ENCODE measurements at places on chromosomes 2 and 18. TPM values are rescaled to one million over a fixed set of nuclear protein-coding genes. Genes with fewer than 3 reads are reported as not detected.

LYPD6 gene
- not detected for total RNA-seq

FZD7 gene
- total RNA-seq, result 0.08 TPM

- DNase-seq, result no peak
Observed at GRCh38 chr2:6254441-6254840, 562.3 kb downstream of the SOX11 start.

GRCh38 chr2:150483532-150483931 is 3.9 kb downstream of the RND3 start:
- DNase-seq, result no peak

GRCh38 chr18:33585431-33585775 is 7.4 kb downstream of the ASXL3 start:
- DNase-seq, result no peak

DNA sequence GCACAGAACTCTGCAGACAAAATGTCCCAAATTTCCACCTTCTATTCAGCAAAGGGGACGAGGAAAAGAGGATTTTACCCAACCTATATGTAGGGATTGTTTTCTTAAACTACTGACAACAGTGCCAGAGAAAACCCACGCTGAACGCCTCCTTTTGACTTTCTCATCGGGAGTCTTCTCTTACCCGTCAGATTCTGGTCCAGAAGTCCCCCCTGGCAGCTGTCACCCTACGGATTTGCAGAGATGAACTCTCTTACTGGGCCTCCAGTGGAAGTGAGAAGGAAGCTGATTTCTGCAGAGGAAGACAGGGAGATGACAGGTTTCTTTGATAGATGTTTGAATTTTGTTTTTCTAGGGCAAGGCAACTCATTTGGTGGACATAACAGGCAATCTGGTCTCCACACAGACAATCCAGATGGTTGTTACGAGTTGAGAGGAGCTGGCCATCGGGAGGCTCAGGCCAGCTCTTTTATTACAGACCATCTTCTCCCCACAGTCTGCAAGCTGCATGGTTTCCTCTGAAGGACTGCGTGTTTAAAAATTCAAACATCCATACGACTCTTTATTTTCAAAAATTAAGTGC is 804.3 kb downstream of the RNF144A start:
- no peak for DNase-seq

ABHD3 gene
- 54.0 TPM for total RNA-seq

- no peak for DNase-seq
Observed at GRCh38 chr2:9347411-9347881, 75.9 kb downstream of the ITGB1BP1 start.

DNA sequence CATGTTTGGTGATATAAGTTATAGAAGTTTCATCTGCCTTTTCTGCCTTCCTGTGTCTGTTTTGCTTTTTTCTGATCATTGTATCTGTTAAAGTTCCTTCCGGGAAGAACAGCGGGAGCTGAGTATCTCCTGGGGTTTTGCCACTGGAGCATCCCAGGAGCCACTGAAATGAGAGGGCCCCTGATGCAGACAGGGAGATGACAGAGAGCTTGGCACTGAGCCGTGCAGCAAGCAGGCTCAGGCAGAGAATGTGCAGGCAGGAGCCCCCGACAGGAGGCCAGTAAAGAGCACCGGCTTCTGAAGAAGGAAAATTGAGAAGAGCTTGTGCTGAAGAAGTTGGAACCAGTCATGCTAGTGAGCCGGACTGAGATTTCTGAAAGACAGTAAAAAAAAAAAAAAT is 137.8 kb downstream of the TDRD15 start:
- no peak for DNase-seq

- no peak for DNase-seq
Observed at GRCh38 chr18:4251873-4252272, 203.2 kb downstream of the DLGAP1 start.

DNA sequence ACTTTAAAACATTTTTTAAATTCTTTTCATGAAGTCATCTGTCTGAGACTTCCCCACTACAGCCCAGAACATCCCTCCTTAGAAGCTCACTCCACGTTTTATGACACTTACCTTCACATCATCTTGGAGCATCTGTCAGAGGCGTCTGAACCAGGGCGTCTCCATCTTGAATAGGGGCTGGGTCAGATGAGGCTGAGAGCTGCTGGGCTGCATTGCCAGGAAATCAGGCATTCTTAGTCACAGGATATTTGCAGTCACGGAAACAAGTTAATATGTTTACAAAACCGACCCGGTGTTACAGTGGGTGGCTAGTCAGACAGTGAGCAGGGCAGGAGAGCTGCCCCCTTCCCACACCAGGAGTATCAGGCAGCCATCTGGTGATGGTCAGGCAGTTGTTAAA is 456.5 kb downstream of the FBXO15 start:
- DNase-seq, result no peak

DNA sequence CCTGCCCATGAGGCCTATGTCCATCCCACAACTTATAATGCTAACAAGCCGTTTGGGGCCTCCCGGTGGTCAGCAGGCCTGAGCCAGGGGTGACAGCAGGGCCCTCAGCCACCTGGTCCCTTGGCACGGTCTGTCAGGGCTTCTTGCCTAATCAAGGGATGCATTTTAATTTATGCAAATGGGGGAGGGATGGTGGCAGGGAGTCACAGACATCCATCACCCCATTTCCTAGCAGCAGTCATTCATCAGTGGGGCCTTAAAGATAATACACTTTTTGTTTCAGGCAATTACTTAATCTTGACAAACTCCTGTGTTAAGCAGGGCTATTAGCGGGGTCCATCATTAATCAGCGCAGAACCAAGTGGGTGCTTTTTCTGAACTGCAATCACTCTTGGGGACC is 174.5 kb downstream of the GLI2 start:
- DNase-seq, result no peak

DNA sequence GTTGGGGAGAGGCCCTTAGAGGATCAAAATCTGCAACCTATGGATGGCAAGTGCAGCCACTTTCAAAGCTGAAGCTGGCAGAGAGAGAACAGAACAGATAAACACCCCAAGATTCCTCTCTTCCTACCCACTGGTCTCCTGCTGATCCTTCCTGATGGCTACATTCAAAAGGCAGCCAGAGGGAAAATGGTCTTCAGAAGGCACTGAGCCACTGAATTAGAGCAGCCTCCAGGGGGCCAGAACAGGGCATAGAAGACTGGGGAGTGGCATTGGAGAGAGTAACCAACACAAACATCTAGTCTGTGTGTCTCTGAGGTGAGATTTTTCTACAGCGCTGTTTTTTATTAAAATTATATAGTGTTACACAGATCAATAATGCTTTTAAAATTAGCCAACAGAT is 432.6 kb downstream of the PARD3B start:
- no peak for DNase-seq

YPEL5 gene
- 34.9 TPM for total RNA-seq

DNA sequence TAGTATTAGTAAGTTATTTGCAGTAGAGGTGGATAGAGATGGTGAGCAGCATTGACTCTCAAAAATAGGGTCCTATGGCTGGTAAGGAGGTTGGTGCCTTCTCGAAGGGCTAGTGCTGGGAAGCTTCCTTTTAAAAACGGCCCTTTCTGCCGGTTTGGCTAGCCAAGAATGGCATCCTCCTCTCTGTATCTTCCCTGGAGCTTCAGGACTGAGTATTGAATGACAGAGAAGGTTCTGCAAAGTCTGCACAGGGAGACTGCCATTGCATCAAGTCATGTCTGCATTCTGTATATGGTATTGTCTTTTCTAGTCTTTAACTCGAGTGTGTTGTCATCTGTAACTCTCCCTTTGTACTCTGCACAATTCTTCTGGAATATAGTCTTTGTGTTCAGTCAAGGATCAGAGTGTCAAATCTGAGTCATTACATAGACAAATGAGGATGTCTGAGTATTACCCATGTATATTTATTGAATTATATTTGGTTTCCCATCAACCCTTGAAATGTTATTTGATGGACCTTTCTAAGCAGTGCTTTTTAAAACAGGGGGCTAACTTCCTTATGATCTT is 1.1 kb downstream of the LDLRAD4 start:
- no peak for DNase-seq

SCYGR4 gene
- total RNA-seq, result not detected

DNA sequence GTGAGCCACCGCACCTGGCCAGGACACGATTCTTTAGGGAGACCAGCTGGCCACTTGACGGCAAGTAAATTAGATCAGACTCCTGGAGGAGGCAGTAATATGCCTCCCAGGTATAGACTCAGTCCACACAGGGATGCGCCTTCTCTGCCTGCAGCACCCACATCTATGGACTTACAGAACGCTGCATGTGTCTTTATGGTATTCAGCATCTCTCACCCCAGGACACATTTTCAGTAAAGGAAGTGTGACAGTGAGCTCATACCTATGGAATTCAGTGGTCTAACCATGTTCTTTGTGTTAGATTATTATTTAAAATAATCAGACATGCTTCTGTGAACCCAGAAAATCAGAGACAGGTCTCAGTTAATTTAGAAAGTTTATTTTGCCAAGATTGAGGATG is 5.9 kb upstream of the NARS1 start:
- DNase-seq, result no peak

COL3A1 gene
- not detected for total RNA-seq
